ENCODE measurements at places on chromosomes 1 and 21.

GRCh38 chr1:71312545-71312944 lies 231.7 kb upstream of the ZRANB2 start:
- no peak for DNase-seq

GRCh38 chr1:199168888-199169585 lies 530.2 kb downstream of the PTPRC start:
- no peak for DNase-seq

DNA sequence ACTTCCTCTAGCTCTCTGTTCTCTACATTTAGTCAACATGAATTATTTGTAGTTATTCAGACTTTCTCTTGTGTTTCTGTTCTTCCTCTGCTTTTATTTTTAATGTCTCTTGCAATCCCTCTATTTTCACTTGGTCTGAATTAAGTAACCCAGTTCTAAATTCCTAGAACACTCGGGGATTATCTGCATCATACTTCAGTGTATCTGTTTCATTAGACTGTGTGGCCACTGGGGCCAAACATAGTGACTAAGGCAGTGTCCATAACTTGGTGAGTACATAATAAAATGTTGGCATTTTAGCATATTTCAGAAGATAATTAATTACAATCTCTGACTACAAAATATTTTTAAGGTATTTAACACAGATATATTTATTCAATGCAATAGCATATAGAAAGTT lies 1087.2 kb upstream of the B3GALT2 start:
- no peak for DNase-seq

DNA sequence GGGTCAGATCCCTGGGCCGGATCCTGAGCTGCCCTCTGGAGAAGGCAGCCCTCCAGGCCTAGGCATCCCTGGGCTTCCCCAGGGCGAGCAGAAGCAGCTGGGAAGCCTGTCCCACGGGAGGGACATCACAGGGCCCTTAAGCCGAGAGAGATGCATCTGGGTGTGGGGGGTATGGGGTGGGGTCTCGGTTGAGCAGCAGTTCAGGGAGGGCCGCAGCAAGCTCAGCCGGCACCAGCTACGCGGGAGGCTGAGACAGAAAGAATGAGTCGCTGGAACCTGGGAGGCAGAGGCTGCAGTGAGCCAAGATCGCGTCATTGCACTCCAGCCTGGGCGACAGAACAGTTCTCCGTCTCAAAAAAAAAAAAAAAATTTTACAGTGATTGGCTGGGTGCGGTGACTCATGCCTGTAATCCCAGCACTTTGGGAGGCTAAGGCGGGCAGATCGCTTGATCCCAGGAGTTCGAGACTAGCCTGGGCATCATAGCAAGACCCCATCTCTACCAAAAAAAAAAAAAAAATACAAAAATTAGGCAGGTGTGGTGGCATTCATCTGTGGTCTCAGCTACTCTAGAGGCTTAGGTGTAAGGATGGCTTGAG lies 37.7 kb downstream of the RRP1 start:
- DNase-seq, result no peak

GRCh38 chr1:41712081-41712480 lies 206.6 kb downstream of the HIVEP3 start:
- DNase-seq, result no peak

GRCh38 chr1:3120994-3121393 lies 52.0 kb downstream of the PRDM16 start:
- no peak for DNase-seq
